AG09309 (cell line): ENCODE measurements at places on chromosomes 11 and 22.

DNA sequence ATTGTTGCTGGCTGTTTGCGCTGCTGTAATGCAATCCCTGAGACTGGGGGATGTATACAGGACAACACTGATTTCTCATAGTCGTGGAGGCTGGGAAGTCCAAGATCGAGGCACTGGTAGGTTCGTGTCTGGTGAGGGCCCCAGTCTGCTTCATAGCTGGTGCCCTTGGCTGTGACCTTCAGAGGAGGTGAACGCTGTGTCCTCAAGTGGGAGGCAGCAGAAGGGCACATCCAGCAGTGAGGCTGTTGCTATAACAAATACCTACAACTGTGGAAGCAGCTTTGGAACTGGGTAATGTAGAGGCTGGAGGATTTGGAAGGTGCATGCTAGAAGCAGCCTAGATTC is 21.3 kb downstream of the KRTAP5-5 start:
- no peak for DNase-seq

DNA sequence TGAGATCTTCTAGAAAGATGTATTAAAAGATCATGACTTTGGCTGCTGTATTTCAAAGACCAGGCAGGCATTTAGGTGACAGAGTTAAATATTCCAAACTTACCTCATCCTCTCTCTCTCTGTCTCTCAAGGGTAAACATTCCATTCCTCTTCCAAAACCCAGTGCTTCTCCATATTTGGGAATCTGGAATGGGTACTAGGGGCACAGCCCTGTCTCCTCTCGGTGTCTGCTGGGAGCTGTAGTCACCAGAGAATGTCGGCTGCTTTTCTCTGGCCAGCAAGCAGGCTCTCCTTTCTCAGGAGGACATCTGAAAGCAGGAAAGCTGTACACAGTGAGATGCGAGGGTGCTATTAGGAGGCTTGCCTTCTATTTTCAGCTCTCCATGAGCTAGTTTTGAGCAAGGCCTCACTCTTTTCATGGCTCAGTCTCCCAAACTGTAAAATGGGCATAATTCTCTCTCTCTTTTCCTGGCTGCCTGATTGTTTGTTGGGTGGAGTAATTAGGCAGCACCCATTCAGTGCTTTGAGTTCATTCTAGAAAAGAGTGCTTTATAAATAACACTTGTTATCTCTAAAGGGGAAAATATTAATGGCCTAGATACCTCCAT is 9.3 kb upstream of the PEX26 start:
- DNase-seq = no peak

GRCh38 chr11:11415901-11416300 is 62.9 kb upstream of the CSNK2A3 start:
- no peak for DNase-seq

GRCh38 chr11:114290503-114291235 is 5.5 kb upstream of the NNMT start:
- DNase-seq = no peak

GRCh38 chr22:47593291-47593690 is 830.8 kb downstream of the TBC1D22A start:
- no peak for DNase-seq

GRCh38 chr11:124954590-124954955 is 571 bp downstream of the CCDC15 start:
- no peak for DNase-seq

GRCh38 chr11:126190792-126191191 is 20.7 kb downstream of the RPUSD4 start:
- DNase-seq = no peak

GRCh38 chr11:128919216-128919615 is 23.5 kb downstream of the TP53AIP1 start:
- DNase-seq = no peak

DNA sequence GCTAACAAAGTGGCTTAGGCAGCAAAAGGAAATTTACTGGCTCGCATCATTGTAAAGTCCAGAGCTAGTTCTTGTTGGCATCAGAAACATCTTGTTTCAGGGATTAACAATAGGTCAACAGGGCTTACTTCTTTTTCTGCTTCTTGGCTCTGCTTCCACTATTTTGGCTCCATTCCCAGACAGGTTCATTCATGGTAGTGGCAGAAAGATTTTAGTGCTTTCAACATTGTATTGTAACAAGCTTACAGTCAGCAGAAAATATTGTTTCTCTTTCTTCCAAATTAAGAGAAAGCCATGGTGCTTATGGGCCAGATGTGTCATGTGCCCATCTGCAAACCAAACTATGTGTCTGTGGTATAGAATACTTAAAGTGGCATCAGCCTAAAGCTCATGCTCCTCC is 315.6 kb downstream of the RAB38 start:
- no peak for DNase-seq

GRCh38 chr11:33670250-33671011 is 30.2 kb downstream of the C11orf91 start:
- DNase-seq = no peak

- no peak for DNase-seq
Measured at GRCh38 chr11:117887431-117888138, 11.1 kb upstream of the FXYD6 start.

DNA sequence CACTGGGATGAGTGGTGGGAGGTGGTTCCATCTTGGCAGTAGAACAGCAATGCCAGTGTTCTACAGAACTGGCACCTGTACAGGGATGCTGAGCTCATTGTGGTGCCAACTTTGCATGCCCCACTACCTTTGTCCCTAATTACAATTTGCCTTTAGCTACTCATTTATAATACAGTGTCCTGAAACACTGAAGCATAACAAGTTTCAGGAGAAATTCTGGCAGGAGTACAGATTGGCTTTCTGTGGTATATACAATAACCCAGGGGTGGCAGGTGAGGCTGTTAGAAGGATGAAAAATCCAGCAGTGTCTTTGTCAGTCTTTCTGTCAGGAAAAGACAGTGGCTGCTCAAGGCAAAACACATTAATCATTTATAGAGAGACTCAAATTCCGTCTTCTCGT is 240.3 kb downstream of the FAM76B start:
- no peak for DNase-seq

DNA sequence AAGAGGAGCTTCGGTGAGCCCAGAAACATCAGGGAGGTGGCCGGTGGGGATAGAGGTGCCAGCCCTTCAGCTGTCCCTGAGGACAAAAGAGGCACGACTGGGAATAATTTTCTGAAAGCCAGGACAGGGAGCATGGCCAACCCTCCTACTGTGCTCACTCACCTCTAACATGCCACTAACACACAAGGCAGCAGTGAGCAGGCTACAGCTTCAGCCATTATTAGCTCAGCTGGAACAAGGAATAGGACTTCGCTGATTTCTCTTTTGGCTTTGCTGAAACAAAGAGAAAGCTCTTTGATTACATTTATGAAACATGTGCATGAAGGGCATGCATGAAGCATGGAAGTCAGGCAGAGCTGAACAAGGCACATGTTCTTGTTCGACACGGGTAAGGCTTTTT is 12.1 kb upstream of the OR10A5 start:
- no peak for DNase-seq

- DNase-seq = no peak
Measured at GRCh38 chr22:30370641-30371230, 13.9 kb downstream of the CCDC157 start.

DNA sequence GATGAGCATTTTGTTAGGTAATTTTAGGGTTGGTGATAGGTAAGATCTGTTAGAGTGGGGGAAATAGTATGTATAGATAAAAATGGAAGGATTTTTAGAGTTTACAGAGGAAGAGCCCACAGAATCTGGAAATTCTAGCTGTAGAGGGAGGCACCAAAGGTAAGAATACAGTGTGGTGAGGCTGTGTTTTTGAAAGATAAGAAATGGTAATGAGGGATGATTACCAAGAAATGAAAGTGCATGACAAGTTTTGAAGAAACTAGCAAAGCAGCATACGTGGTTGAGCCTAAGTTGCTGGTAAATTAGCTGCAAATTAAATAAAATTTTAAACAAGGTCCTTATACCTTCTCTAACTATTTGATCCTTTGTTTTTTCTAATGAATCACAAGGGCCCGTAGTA is 14.6 kb upstream of the RASSF10 start:
- no peak for DNase-seq

DNA sequence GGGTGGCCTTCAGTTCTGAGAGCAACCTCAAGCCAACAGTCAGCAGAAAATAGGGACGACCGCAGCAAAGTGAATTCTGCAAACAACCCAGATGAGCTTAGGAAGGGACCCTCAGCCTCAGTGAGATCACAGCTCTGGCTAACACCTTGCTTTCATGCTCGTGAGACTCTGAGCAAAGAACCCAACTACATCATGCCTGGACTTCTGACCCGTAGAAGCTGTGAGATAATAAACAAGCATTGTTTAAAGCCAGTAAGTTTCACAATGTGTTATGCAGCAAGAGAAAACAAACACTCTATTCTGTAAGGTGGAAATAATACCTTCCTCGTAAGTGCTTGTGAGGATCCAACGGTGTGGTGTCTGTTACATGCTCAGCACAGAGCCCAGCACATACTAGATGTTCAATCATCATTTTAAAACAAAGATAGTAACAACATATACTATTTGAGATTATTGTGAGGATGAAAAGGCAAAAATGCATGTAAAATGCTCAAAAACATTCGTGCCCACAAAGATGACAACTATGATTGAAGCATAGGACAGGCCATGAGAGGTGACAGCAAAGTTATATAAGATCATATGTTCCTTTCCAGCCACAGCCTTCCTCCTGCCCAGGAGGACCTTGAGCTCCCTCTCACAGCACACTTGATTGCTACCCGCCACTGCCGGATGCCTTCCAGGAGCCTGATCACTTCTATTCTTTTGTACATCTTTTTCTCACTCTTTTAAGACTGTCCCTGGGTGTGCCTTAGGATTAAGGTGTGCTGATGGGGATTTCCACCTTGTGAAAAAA is 433.3 kb downstream of the BUD13 start:
- no peak for DNase-seq

GRCh38 chr11:6437993-6438392 is 2.8 kb downstream of the HPX start:
- no peak for DNase-seq
